Fibroblast of lung (primary cell): ENCODE measurements at places on chromosomes 13 and 19. TPM values are rescaled to one million over a fixed set of nuclear protein-coding genes. Genes with fewer than 3 reads are reported as not detected.
A peak's percentile ranks its signal among the peaks of the same experiment; 100 is the strongest.

GRCh38 chr13:30708541-30708940 lies 26.8 kb upstream of the ALOX5AP start:
- H3K27me3 ChIP-seq = no peaks in the 10 kb centered on the region
- peak; percentile 72 for DNase-seq
- H3K4me1 ChIP-seq = no peaks in the 10 kb centered on the region
- no peak overlapping the region for H3K4me3 ChIP-seq
- H3K36me3 ChIP-seq = no peaks in the 10 kb centered on the region

GRCh38 chr19:47670736-47671135 lies 42.5 kb upstream of the EHD2 start:
- H3K4me3 ChIP-seq = no peak overlapping the region
- H3K27ac ChIP-seq = no peak overlapping the region
- DNase-seq = no peak
- H3K36me3 ChIP-seq = peaks cover 5% of the 10 kb centered on the region

- no peak for DNase-seq
- no peak overlapping the region for H3K4me3 ChIP-seq
- no peaks in the 10 kb centered on the region for H3K27me3 ChIP-seq
- no peak overlapping the region for H3K27ac ChIP-seq
- no peaks in the 10 kb centered on the region for H3K36me3 ChIP-seq
- H3K4me1 ChIP-seq = peaks cover 2% of the 10 kb centered on the region
Measured at GRCh38 chr13:31053091-31053490, 108.6 kb downstream of the HSPH1 start.

GRCh38 chr13:63124863-63125262 lies 1709.2 kb upstream of the PCDH20 start:
- DNase-seq = peak; percentile 25
- H3K27ac ChIP-seq = no peak overlapping the region
- no peak overlapping the region for H3K4me3 ChIP-seq
- no peaks in the 10 kb centered on the region for H3K27me3 ChIP-seq

ZNF93 gene
- 1.3 and 3.8 TPM in 2 replicates for total RNA-seq

PGLYRP1 gene
- total RNA-seq = not detected in 2 replicates

FBXO27 gene
- total RNA-seq = 3.6 and 3.9 TPM in 2 replicates
